ENCODE measurements at places on chromosomes 7 and 10. TPM values are rescaled to one million over a fixed set of nuclear protein-coding genes. Genes with fewer than 3 reads are reported as not detected.

DNA sequence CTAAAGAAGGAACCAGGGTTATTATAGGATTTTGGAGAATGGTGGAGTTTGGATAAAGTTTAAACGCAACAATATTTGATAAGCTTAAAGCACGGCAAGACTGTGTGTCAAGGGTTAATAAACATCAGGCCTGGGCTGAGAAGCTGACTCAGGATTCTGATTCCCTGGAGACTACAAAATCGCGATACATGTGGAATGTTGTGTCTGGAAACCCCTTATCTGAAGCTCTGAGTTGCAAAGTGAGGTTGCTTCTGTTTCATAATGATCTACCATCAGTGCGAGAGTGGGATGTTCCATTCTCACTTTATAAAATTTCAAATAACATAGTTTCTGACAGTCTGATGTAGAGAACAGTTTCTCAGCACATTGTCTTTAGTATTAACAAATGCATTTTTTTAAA lies 7.8 kb downstream of the C1GALT1 start:
- DNase-seq: no peak

DNA sequence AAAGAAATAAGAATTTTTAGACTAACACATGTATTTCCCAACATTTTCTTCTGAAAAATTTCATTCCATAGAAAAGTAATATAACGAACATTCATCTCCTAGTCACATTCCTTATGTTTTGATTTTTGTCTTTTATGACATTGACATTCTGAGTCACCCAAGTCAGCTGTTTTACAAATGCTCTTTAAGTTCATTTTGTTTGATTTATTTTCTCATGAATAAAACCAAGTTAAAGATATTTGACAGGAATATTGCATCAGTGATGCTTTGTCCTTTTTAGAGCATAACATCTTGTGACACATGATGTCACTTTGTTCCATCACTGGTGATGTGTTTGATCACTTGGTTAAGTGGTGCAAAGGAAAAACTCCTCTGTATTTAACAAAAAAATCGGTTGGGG lies 48.4 kb downstream of the HGF start:
- no peak for DNase-seq

DNA sequence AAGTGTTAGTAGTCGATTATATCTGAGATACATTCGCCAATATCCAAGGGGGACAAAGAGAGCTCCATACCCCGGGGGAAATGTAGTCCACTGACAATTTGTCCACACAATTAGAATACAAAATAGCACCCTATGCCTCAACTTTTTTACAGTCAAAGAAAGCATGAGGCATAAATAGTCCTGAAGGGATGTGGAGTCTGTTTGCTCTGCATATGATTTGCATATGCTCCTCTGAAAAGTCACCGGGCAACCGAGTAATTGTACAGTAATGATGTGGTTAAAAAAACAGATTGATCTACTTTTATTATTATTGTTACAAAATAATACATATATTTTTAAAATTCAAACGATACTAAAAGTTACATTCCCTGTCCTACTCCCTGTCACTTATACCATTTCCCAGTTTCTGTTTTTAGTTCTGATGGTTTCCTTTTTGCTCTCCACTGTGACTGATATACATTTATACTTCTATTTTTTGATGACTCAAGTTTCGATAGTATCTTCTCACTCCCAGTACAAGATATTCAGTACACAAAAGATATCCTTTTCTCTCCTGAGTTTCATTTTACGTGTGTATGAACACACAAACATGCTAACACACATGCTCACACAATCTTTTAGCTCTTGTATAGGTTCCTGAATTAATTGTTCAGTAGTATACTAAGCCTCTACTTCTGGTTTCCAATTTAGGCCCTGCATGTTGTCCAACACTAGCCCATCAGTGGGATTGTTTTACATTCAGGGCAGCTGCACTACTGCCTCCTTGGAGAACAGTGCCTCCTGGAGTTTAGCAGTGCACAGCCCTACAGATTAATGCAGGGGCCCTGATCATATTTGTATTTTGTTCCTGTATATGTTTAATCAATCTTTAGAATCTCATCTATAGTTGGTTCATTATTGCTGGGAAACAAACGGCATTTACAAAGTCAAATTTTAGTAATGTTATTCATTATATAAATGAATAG lies 130.9 kb downstream of the TES start:
- no peak for DNase-seq

DNA sequence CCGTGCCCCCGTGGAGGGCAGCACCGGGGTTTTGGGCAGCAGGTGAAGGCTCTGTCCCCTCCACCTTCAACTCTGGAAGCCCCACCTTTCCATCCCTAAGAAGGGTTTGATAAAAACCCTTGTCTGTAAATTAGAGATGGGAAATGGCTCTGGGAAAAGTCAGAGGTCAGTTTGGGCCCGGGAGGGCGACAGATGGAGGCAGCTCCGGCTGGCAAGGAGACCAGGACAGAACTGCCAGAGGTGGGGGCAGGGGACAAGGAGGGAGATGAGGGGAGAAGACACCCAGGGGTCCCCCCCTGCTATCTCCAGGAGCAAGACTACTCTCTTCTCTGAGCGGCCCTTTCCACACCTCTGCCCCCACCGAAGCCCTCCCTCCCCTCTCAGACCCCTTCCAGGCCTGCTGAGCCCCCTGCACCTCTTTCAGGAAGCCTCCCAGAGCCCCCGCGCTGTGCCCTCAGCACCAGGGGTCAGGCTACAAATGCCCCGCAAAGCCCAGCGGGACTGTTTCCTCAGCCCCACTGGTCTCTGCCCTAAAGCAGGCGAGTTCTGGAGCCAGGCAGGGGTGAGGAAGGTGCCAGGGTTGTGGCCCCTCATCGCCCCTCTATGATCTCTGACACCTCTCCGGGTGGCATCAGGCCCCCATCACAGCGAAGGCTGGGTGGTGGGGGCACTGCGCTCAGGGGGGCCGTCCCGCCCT lies 980 bp upstream of the SH2B2 start:
- DNase-seq: no peak

- no peak for DNase-seq
These were observed 40.6 kb downstream of the GHRHR start for GRCh38 chr7:31004393-31004792.

GRCh38 chr10:123150986-123151736 lies 3.0 kb upstream of the BUB3 start:
- DNase-seq: no peak

GRCh38 chr7:100413346-100413745 lies 15.2 kb downstream of the ZCWPW1 start:
- no peak for DNase-seq

DNA sequence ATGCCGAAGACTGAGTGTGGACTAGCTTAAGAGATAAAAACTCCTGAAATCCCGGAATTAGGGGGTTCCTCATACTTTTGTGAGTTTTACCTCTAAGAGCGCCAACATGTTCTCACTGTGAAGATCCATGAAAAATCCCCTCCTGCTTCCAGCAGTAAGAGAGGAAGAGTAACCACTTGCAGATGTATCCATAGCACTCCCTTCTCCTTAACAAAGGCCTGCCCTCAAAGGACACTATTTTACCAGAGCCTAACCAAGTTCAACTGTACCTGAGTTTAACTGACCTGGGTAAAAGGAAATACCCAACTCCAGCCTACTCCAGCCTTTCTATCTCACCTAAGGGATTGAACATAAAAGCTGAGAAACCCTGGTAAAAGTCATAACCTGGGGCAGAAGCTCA lies 280.9 kb downstream of the POLR1F start:
- DNase-seq: no peak

DNA sequence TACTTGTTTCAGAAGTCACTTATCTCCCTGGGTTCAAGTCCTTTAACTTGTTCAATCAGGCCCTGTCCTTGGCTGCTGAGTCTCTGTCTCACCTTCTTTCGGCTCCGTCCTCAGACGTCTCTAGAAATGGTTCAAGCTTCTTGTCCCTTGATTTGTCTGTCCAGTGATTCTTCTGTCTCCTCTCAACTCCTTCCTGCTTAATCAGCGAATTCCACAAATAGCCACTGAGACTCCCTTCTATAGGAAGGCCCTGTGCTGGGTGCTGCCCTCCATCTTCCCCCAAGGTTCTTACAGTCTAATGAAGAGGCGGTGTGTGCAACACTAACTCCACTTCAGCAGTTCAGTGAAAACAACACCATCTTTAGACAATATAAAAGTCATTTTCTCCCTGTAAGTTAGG lies 12.7 kb downstream of the FAM241B start:
- DNase-seq: no peak

DNA sequence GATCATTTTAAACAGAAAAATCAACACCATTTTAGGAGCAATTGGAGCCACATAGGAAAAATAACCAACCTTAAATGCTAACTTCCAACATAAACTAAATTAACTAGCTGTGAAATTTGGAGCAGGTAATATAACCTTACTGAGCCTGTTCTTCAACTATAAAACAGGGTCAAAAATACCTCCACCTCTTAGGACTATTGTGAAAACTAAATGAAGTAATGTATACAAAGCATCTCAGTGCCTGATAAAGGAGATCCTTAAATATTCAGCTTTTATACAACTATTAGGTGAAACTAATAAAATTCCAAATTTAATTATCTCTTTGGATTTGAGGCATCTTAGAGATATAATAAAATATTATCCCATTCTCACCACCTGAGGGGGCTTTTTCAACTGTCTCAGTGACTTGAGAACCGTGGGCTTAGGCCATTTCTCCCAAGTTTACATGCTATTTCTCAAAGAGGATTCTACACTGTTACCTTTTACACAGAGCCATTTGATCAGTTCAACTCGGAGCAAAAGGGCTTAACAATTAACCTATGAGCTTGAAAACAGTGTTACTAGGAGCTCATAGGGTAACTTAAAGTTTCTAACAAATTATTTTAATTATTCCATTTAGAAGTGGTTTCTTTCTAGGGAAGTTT lies 165.0 kb upstream of the ASAH2 start:
- DNase-seq: no peak

- peak; percentile 72 for DNase-seq
These were observed 281.6 kb upstream of the KLF14 start for GRCh38 chr7:131015657-131015958.

GRCh38 chr7:156059369-156059768 lies 247.1 kb upstream of the SHH start:
- no peak for DNase-seq

GRCh38 chr10:102656791-102657371 lies 12.6 kb downstream of the TRIM8 start:
- no peak for DNase-seq

GRCh38 chr7:138161600-138162081 lies 85.4 kb downstream of the AKR1D1 start:
- DNase-seq: peak; percentile 87

DNA sequence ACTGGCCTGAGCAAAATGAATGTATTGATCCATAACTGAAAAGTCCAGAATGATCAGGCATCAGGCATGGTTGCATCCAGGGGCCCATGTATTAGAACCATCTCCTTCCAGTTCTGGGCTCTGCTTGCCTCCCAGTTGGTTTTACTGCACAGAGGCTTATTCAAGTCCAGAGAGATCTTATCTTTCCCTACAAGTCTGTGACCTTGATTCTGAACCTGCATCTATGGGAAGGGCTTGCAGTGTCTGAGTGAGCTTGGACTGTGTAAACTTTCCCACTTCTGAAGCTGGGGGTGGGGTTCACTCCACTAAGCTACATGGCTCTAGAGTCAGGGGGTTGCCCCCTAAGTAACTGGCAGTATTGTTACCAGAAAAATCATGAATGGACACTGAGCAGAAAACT lies 136.2 kb downstream of the TCF7L2 start:
- no peak for DNase-seq

Gene CRTAC1
- not detected for total RNA-seq

Gene MXI1
- total RNA-seq: 6.1 TPM

Gene VIPR2
- total RNA-seq: not detected
